HFF-Myc (cell line): ENCODE measurements at places on chromosomes 7 and 10.

GRCh38 chr10:32263300-32263699 is 83.7 kb downstream of the EPC1 start:
- DNase-seq: no peak

DNA sequence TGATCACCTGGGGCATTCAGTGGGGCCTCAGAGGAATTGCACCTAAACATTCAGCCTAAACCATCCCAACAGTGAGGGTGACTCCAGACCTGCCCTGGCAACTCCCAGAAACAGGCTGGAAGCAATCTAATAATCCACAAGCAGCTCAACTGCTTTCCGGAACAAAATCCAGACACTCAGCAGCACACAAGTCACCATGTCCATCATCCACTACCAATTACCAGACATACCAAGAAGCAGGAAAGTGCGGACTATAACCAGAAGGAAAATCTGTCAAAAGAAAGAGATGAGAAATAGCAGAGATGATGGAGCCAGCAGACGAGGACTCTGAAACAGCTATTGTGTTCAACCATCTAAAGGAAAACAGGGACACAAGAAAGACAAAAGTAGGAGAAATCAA is 342.6 kb upstream of the ZMIZ1 start:
- no peak for DNase-seq

DNA sequence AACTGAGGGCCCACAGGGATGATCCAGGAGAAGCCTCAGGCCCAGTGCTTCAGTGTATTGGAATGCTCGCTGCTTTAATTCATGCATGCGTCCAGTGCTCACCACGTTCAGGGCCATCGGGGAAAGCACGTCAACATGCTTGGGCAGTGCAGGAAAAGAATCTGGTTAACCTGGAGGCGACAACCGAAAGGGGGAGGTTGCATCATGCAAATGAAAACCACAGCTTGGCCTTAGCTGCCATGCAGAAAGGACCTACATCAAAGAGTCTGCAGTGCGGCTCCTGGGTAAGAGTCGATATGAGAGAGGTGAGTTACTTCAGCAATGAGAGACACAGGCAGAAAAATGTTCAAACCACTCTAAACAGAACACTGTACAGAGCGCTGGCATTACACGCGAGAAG is 440.1 kb downstream of the KCNMA1 start:
- no peak for DNase-seq

DNA sequence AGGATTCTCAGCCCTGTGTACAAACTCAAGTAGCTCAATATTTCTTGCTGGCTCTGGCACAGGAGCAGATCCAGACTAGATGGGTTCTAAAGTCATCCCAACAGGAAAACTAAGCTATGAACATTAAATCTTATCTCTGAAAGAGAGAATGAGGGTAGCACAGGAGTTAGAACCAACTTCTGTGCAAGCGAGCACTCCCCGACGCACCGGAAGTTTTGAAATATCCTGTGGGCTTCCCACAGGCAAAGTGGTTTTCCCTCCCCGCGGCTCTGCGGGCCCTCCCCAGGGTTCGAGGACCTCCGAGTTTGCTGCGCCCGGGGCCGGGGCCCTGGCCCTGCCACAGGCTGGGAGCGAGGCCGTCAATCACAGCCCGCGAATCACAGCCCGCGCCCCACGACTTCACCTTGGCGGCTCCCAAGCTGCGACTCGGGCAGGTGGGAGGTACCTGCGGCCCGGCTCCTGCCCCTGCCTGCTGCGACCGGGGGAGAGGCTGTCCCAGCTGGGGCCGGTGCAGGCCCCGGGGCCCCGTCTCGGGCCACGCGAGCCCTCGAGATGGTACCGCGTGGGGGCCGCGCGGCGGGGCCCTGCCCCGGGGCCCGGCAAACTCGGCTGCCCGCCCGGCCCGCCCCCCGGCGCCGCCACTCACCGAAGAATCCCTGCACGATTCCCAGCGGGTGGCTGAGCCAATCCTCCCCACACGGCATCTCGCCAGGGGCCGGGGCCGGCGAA is 598 bp downstream of the MCMBP start:
- DNase-seq: no peak

DNA sequence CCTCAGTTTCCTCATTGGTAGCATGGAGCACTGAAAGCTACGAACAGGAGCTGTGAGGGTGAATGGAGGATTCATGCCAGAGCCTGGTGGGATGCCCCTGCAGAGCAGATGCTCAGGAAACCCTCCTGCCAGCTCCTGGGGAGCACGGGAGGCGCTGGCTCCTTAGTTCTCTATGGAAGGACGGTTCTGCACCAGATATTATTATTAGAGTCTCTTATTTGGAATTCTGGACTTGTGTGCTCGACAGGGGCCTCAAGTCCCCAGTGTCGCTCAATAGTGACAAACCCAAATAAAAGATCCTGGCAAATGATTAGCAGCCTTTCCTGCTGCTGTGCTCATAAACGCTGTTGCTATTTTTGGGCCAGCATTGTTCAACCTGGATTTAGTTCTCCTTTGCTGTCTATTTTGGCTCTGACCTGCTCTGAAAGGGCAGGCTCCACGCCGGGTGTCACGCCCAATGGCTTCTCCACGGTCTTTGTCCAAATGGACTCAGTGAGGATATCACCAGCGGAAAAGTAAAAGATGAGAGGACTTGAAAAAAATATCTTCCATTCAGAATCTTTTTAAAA is 23.0 kb upstream of the KLF6 start:
- DNase-seq: no peak

GRCh38 chr10:49371967-49372366 is 23.9 kb downstream of the DRGX start:
- DNase-seq: no peak

DNA sequence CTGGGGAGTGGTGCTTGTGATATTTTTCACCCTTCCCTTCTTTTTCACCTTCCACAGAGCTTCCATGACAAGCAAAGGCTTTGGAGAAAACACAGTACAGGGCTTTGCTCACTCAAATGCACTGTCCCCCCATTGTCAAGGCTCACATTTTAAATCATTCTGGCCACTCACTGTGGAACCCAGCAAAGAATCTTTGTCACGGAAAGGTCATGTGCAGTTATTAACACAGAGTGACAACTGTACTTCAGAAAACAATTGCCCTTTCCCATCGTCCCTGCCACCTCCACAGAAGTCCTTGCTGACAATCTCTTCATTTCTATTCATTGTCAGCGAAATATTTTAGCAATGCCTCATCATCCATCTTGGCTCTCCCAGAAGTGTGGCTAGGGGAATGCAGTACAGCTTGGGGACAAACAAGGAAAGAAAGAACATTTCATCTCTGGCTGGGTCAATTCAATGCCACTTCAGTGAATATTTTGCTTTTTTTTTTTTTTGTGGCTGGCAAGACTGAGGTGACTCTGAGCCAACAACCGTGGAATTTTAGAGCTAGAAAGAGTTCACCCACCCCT is 851.0 kb downstream of the KCNMA1 start:
- DNase-seq: no peak

DNA sequence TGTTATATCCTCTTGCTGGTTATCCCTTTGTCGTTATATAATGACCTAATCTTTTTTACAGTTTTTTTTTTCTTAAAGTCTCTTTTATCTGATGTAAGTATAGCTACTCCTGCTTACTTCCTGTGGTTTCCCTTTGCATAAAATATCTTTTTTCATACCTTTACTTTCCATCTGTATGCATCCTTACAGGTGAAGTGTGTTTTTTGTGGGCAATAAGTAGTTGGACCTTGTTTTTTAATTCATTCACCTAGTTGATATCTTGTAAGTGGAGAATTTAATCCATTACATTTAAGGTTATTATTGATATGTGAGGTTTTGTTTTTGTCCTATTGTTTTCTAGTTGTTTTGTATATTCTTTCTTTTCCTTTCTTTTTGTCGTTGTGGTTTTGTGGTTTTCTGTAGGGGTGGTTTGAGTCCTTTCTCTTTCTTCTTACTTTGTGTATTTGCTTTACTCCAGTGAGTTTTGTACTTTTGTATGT is 168.6 kb downstream of the MLLT10 start:
- DNase-seq: no peak

DNA sequence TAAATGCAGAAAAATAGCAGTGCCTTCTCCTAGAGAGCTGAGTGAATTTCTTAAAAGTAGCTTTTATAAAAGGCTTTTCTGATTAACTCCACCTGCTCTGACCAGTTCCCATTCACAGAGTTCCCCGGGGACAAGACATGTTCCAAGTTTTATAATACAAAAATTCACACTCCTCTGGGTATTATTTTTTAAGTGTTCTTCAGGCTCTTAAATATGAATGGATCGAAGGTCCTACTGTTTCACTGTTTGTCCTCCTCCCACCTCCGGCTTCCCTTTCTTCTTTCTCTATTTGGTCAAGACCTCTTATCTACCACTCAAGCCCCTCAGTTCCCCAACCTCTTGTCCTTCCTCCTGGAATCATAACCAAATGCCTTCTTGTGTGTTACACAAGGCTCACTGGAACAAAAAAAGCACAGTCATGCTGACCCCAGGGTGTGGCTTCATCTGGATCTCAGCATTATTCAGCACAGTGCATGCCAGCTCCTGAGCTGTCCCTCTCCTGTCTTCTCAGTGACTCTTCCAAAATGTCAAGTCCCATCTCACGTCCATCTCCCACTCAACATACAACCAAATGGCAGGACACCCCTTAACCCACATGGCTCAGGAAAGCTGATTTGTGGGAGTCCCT is 222.4 kb downstream of the SORCS1 start:
- no peak for DNase-seq

GRCh38 chr7:95899919-95900513 is 127.7 kb downstream of the DYNC1I1 start:
- DNase-seq: no peak

DNA sequence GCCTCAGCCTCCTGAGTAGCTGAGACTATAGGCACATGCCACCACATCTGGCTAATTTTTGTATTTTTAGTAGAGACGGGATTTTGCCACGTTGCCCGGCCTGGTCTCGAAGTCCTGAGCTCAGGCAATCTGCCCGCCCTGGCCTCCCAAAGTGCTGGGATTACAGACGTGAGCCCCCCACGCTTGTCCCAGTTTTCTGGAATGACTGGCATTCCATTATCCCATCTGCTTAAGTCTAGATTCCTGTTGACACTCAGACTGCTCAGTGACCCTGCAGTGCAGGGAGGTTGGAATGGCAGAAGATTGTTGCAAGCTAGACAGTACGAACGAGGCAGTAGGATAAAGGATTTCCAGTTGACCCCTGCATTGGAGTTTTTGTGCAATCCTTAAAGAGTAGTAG is 135.1 kb upstream of the NPS start:
- DNase-seq: no peak

DNA sequence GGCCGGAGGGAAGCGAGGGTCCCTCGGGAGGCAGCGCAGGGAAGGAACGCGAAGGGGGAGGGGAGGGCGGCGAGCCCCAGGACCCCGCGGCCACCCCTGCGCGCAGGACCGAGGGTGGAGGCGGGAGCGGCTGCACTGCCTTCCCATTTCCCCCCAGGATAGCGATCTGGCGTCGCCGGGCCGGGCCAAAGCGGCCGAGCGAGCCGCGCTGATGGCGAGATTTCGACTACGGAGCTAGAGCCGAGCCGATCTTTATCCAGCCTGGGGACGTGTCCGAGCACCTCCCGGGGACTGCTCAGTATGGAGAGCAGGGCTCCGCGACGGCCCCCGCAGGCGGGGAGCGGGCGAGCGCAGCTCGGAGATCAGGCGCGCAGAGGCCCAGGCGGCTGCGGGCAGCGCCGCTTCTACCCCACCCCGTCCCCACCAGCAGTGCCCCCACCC is 590 bp upstream of the CRTAC1 start:
- DNase-seq: no peak

GRCh38 chr10:47425813-47426419 is 41.8 kb upstream of the ZNF488 start:
- no peak for DNase-seq

DNA sequence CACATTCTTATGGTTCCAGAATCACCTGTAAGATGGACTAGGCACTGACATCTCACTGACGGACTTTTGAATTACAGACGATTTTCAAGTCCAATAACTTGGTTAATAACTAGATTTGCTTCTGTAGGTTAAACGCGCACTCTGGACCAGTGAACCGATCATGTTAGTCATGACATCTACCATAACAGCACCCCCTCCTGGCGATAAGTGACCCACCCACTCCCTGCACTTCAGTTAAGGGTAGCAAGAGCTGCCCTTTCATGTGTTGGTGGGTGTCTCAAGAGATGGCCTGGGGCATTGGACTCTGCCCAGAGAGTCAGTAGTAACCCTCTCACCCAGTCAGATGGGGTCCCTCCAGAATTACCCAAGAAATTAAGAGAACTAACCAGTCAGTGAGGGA is 12.9 kb downstream of the GRM8 start:
- DNase-seq: no peak
